ENCODE measurements at places on chromosomes 7 and 10. TPM values are rescaled to one million over a fixed set of nuclear protein-coding genes. Genes with fewer than 3 reads are reported as not detected.

Gene PRSS2
- 0.76 TPM for total RNA-seq

Gene FAM25A
- not detected for total RNA-seq

Gene BHLHA15
- 1.8 TPM for total RNA-seq

Gene MKX
- total RNA-seq, result not detected

Gene OR6V1
- total RNA-seq, result not detected

Gene PANK1
- 10.5 TPM for total RNA-seq

DNA sequence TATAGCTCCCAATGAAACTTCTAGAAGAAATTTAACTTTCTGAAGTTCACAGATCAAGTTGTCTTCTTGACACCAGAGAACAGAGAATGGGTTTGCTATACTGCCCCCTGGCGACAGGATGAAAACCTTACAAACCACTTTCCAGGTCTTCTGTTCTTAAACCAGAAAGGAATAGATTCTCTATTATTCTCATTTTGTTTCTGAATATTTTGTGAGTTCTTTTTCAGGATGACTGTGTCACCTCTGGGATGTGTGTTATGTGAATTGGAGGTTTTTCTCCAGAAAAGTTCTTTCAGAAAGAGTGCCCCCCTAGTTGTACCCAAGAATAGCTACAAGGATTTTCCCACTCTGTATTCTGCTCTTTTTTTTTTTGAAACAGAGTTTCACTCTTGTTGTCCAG, 6.3 kb downstream of the IFT22 start:
- peaks cover 3% of the 10 kb centered on the region for H3K27me3 ChIP-seq
- H3K4me1 ChIP-seq, result no peaks in the 10 kb centered on the region
- peaks cover 4% of the 10 kb centered on the region for H3K36me3 ChIP-seq
- H3K27ac ChIP-seq, result no peak overlapping the region
- DNase-seq, result no peak
- H3K4me3 ChIP-seq, result no peak overlapping the region

- no peak for DNase-seq
- peaks cover 3% of the 10 kb centered on the region for H3K4me1 ChIP-seq
- H3K27ac ChIP-seq, result no peak overlapping the region
Observed at GRCh38 chr10:48285710-48286109, 11.2 kb upstream of the FRMPD2 start.

Gene LIPK
- not detected for total RNA-seq

DNA sequence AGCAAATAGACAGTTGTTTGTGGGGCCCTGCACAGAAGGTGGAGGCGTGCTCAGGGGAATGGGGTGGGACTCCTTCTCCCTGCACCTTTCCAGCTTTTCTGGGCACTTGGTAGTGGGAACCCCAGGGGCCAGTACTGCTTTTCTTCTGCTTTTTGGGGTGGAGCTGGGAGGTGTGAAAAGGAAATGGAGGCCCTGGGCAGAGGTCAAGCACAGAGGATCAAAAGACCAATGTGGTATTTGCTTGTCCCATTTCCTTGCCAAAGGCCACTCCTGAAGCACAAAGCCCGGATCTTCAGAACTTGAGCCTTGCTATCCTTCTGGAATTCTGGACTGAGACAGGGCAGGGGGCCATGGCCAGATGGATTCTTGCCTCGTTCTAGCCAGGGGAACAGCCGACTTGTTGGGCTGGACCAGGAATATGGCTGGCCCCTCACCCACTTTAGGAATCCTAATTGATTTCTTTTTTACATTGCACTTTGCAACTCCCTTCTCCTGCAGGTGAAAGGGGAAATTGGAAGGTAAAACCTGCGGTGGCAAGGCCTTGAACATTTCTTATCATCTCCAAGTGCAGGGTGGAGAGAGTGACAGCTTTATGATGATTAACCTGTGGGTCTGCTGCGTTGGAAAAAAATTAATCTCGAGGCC, 26.5 kb downstream of the ADRA2A start:
- no peaks in the 10 kb centered on the region for H3K4me1 ChIP-seq
- no peak overlapping the region for H3K27ac ChIP-seq
- H3K27me3 ChIP-seq, result peaks cover 20% of the 10 kb centered on the region
- no peaks in the 10 kb centered on the region for H3K36me3 ChIP-seq

- DNase-seq, result no peak
- peak overlapping the region; percentile 0 for H3K4me3 ChIP-seq
- H3K4me1 ChIP-seq, result peaks cover 18% of the 10 kb centered on the region
Observed at GRCh38 chr10:99765672-99766301, 16.7 kb upstream of the ABCC2 start.

DNA sequence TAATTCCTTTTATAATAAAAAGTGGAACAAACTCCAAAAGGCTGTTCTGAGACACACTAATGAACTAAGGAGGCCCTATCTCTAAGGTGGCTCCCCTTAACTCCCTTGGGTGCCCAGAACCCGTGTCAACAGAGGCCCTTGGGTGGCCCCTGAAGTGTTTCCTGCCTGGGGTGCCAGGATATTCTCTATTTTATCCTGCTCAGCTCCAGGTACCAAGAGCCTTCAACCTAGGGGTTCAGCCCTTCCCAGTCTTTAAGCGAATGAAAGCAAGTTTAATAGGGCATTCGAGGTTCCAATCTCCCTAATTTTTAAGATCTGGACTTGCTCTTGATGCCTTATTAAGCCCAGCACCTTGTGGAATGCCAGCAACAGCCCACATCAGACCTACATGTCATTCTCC, 64.4 kb upstream of the MYO3A start:
- H3K27me3 ChIP-seq, result no peaks in the 10 kb centered on the region
- peaks cover 4% of the 10 kb centered on the region for H3K36me3 ChIP-seq
- DNase-seq, result no peak
- H3K4me3 ChIP-seq, result no peak overlapping the region

- no peak for DNase-seq
- H3K27me3 ChIP-seq, result no peaks in the 10 kb centered on the region
- peaks cover 4% of the 10 kb centered on the region for H3K36me3 ChIP-seq
- H3K4me3 ChIP-seq, result no peak overlapping the region
Observed at GRCh38 chr10:66629996-66630395, 295.8 kb upstream of the LRRTM3 start.

DNA sequence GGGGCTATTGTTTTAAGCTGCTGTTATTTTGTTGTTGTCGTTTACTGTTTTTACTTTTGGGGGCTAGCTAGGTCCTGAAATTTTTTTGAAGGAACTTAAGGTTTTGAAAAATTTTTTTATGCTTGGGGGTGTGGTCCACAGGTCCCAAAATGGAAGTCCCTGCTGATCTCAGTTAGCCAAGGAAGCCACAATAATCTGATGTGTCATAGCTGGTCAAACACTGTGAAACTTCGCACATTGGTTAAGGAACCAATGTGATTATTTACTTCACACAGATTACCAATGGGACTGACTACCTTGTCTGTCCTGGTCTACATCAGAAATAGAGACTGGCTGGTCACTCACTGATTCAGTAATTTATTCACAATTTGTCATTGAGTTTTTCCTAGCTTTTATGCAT, 29.5 kb upstream of the HYCC1 start:
- no peaks in the 10 kb centered on the region for H3K36me3 ChIP-seq
- peaks cover 4% of the 10 kb centered on the region for H3K27me3 ChIP-seq
- no peak for DNase-seq
- H3K4me1 ChIP-seq, result peaks cover 5% of the 10 kb centered on the region

GRCh38 chr7:16801579-16801978, 3.2 kb downstream of the AGR2 start:
- no peak for DNase-seq
- H3K27me3 ChIP-seq, result peaks cover 2% of the 10 kb centered on the region
- no peak overlapping the region for H3K4me3 ChIP-seq
- H3K36me3 ChIP-seq, result no peaks in the 10 kb centered on the region

GRCh38 chr10:59752278-59752940, 846 bp downstream of the MRLN start:
- H3K27me3 ChIP-seq, result peaks cover 10% of the 10 kb centered on the region
- H3K36me3 ChIP-seq, result no peaks in the 10 kb centered on the region
- H3K4me3 ChIP-seq, result no peak overlapping the region
- no peak overlapping the region for H3K27ac ChIP-seq
- DNase-seq, result no peak

Gene PLXNA4
- total RNA-seq, result 0.14 TPM
